Esophagus squamous epithelium (tissue), 5 donors: ENCODE measurements at places on chromosomes 16 and 17.

DNA sequence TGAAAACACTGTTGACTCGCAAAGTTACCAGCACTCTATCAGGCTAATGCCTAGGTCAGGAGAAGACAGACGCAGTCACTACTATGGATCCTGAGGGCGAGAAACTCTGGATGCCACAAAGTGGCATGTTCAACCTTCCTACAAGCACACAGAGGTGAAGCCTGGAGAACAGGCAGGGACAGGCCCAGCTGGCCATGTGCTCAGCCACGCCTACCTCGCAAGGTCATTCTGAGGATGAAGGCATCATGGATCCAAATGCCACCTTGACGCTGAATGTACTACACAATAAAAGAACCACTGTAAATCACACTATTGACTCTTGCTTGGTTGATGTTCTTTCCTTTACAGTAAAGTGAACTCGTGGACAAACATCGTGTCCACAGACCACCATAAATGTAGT lies 85.8 kb downstream of the ANKRD11 start:
- DNase-seq = no peak

DNA sequence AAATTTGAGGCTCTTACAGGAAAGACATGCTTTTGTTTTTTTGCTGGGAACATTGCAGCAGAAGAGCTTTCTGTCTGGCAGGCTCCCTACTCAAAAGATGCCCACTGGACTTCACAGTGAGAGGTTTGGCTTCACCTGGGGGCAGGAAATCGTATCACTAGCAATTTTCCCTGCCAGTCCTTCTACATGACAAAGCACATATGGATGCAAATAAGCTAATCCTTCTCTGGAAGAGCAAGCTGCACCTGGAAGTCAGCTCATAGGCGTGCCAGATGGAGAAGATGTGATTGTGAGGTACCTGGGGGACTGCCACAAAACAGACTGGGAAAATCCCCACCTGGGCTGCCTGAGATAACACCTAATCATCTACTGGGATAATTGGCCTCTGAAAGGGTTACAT lies 195.0 kb upstream of the CPHXL start:
- no peak for DNase-seq

DNA sequence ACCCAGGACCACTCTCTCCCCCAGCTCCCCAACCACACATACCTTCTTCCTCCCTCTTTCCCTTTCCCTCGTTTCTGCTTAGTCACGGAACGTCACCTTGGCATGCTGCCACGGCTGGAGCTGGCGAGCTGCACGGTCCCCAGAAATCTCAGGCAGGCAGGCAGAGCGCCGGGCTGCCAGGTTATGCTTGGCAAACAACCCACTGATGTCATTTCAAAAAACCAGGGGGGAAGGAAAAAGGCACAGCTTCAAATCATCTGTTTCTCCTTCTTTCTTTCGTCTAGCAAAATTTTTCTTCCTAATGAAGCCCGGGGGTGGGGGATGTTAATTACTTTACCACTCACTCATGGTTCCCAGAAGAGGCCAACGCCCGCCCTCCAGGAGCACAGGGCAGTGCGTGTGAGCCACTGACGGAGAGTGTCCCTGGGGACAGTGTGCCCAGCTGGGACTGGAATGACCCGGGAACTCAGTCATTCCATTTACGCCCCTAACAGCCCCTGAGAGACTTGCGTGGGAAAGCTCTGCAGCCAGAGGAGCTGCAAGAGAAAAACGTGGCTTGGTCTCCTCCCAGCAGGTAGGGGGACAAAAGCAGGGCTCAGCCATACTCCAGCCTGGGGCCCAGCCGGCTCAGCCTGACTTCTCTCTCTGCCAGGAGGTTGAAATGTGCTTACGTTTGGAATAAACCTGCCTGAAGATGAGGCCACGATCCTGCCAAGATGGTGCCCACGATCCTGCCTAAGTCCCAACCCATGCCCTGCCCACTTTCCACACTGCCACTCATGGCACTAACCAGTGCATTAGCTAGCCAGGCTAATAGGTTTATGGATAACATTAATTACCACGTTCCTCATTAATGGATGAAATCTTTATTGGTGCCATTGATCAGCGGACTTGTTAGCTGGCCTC lies 198.9 kb downstream of the ZFHX3 start:
- no peak for DNase-seq

GRCh38 chr17:6435968-6436367 lies 1.0 kb upstream of the AIPL1 start:
- peak; percentile 14 for DNase-seq

DNA sequence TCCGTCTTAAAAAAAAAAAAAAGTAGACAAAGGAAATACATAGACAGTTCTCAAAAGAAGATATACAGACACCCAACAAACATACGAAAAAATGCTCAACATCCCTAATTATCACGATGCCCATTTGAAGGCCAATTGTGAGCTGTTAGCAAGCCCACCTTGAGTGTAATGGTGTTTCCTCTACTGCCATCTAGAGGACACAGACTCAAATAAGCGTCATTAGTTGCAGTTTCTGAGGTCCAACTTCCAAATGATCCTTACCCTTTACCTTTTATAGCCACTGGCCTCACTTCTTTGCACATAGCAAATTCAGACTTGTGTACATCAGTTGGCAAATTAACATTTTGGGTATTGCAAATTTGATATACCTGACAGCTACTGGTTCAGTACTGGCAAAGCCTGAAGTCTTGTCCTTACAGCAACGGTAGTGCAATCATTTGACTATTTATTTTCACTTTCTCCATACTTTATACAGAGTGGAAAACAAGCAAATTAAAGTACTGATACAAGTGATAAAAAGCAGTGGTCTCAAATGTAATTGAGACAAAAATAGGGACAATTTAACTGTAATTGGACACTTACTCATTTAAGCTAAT lies 536.3 kb upstream of the EEF2KMT start:
- DNase-seq = no peak

GRCh38 chr16:68089067-68089466 lies 3.9 kb downstream of the NFATC3 start:
- DNase-seq = no peak

DNA sequence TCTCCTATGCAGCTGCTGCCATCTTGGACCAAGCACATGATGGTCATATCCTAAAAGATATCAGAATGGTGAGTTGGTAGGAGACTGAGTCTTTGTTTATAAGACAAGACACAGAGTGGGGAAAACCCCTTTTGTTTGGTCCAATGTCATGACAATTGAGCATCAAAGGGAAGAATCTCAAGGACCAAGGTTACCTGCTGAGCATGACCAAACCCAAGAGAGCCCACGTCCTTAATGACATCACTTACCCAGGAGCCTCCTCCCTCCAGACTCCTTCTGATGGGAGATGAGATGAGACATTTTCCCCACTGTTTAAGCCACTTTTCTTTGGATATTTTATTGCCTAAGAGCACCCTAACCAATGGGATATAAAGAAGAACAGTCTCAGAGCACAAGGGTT lies 478.1 kb downstream of the NPIPA7 start:
- DNase-seq = no peak

GRCh38 chr16:11384956-11385586 lies 39.8 kb downstream of the RMI2 start:
- DNase-seq = no peak

DNA sequence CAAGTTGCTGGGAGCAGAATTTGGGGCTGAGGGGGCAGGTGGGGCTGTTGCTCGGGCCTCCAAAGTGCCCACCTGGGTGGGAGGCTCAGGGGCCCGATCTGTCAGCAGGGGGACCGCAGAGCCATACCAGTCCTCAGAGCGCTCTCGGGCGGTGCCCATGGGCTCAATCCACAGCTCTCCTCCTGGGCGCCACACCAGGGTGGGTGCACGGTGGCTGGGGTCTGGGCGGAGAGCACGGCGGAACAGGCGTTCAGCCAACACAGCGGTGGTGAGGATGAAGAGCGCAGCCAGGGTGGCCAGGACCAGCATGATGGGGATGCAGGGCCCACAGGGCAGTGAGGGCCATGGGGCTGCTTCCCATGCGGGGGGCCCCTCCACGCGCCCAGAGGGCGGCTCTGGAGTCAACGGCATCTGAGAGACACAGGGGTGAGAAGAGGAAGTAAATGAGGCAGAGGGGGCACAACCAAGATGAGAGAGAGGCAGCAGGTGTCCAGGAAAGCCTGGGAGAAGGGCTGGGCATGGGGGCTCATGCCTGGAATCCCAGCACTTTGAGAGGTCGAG lies 1.2 kb downstream of the C16orf54 start:
- DNase-seq = no peak

GRCh38 chr17:63379636-63380035 lies 66.5 kb downstream of the CYB561 start:
- no peak for DNase-seq

DNA sequence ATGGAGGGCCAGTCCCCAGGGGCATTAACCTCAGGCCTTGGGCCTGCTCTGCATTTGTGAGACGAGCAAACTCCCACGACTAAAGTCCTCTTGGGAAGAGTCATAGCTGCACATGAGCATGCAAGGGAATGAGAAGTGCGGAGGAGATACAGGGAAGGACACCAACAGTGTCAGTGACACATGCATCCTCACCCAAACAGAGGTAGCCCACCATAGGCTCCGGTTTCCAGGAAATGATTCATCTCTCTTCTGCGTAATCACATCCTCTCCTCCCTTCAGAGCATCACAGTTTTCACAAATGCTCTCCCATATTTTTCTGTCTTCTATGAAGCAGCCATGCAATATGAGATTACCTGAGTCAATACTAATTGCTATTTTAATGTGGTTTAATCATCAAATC lies 725.7 kb upstream of the GOT2 start:
- DNase-seq = no peak

GRCh38 chr17:73121506-73121905 lies 29.0 kb upstream of the SLC39A11 start:
- no peak for DNase-seq

- DNase-seq = no peak
Measured at GRCh38 chr16:47144559-47144877, 773 bp upstream of the NETO2 start.

DNA sequence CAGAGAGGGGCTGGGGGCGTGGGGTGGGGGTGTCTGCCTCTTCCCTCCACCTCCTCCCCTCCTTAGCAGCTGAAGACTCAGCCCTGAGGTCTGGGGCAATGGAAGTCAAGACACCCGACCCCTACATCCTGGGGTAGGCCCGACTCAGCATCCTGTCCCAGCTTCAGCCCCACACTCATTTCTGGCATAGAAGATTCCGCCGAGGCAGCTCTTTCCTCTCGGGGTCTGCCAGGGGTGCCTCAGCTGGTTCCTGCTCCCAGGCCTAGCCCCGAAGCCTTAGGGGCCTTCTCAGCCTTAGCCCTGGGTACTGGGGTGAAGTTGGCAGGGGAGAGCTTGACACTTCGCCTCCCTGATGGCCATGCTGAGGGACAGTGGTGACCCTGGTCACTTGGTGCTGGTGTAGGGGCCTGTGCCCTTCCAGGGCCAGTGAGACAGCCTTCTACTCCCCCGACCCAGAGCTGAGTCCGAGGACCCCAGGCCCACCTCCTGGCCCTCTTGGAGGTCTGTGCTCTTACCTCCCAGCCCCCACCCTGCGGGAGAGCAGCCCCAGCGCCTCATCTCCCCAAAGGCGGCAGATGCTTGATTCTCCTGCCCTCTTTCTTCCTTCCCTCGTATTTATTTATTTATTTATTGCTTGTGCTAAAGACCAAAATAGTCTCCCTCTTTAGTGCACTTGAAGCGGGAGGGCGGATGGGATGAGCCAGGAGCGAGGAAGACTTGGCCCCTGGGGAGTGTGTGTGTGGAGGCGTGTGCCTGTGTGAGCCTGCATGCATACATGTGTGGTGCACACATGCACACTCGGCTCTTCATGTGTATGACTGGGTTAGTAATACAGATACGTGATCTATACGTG lies 42.5 kb downstream of the KCNJ12 start:
- no peak for DNase-seq

GRCh38 chr17:29149431-29150064 lies 30.6 kb downstream of the MYO18A start:
- DNase-seq = no peak

- DNase-seq = no peak
Measured at GRCh38 chr16:68512183-68512582, 26.9 kb upstream of the ZFP90 start.

GRCh38 chr17:60751884-60752283 lies 74.2 kb downstream of the BCAS3 start:
- no peak for DNase-seq
